ENCODE measurements at places on chromosomes 5 and 9. TPM values are rescaled to one million over a fixed set of nuclear protein-coding genes. Genes with fewer than 3 reads are reported as not detected.

The HRCT1 gene
- total RNA-seq = 3.2 TPM

The PCDHGB1 gene
- 1.4 TPM for total RNA-seq

The NME5 gene
- not detected for total RNA-seq

The WNT8A gene
- not detected for total RNA-seq

The F12 gene
- 8.5 TPM for total RNA-seq

The NMUR2 gene
- total RNA-seq = not detected

The SLC35D2 gene
- 35.0 TPM for total RNA-seq

The PCDHA1 gene
- 0.03 TPM for total RNA-seq

The STKLD1 gene
- not detected for total RNA-seq

The CRB2 gene
- total RNA-seq = not detected

The TJP2 gene
- 115 TPM for total RNA-seq

- DNase-seq = no peak
Observed at GRCh38 chr5:86030753-86031152, 587.0 kb upstream of the COX7C start.

- DNase-seq = no peak
Observed at GRCh38 chr9:21966140-21966851, 27.9 kb downstream of the CDKN2A start.

DNA sequence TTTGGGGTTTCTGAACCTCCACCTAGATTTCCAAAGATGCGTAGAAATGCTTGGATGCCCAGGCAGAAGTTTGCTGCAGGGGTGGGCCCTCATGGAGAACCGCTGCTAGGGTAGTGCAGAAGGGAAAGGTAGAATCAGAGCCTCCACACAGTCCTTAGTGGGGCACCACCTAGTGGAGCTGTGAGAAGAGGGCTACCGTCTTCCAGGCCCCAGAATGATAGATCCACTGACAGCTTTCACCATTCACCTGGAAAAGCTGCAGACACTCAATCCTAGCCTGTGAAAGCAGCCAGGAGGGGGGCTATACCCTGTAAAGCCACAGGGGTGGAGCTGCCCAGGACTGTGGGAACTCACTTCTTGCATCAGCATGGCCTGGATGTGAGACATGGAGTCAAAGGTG lies 13.3 kb upstream of the HSDL2 start:
- DNase-seq = no peak

DNA sequence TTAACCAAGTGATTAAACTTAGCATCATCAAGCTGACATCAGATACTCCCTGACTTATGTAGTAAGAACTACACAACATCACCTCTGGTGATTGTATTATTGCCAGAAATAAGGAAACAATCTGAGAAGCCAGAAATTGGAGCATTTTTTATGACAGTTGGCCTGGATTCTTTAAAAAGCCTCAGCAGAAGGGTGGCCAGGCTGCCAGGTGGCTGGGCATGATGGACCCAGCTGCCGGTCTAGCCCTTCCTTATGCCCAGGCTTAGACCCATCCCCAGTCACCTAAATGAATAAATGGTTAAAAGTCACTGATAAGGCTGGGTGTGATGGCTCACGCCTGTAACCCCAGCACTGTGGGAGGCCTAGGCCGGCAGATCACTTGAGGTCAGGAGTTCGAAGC lies 12.8 kb downstream of the OR1K1 start:
- no peak for DNase-seq

DNA sequence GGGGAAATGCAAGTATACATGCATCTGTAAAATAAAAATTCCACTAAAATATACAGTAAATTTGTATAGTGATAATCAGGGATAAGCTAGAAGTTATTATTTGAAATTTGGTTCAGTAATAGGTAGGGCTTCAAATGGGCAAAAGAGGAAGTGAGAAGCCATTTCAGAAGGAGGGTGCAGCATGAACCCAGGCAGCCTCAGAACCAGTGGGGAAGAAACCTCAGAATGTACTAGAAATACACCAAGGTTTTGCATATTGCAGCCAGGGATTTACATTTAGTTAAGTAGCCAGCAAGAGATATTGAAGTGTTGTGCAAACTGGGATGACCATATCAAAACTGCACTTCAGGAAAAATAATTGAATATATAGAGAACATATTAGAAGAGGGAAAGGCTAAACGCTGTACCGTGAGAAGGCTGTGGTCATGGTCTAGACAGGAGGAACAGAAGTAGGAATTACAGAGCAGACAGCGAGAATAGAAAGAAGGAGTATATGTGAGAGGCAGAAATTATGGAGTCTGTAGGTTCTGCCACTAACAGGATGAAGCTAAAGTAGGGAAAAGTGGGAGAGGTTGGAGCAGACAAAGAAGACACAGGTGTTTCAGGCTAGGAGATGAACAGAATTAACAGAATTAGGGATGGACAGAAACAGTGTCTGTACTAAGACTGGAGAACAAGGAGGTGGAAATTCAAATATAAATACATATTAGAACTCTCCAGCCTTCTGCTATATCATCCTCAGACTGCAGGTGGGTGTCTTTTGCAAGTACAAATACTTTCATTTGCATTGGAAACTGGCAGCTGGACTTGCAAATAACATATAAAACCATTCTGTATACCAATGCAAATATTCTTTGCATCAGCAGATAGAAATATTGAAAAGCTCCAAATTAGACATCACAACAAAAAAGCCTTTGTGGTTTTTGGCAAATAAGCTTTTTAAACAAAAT lies 335.6 kb downstream of the ZNF608 start:
- no peak for DNase-seq

GRCh38 chr5:127875235-127876021 lies 172.2 kb downstream of the CCDC192 start:
- DNase-seq = peak; percentile 81

- DNase-seq = no peak
Observed at GRCh38 chr5:135306557-135306956, 92.5 kb downstream of the MACROH2A1 start.

- peak; percentile 39 for DNase-seq
Observed at GRCh38 chr5:66840511-66841013, 244.4 kb downstream of the MAST4 start.

GRCh38 chr5:55911784-55912653 lies 60.9 kb downstream of the IL31RA start:
- peak; percentile 14 for DNase-seq

GRCh38 chr9:69122549-69123141 lies 51.4 kb upstream of the TJP2 start:
- DNase-seq = peak; percentile 58

DNA sequence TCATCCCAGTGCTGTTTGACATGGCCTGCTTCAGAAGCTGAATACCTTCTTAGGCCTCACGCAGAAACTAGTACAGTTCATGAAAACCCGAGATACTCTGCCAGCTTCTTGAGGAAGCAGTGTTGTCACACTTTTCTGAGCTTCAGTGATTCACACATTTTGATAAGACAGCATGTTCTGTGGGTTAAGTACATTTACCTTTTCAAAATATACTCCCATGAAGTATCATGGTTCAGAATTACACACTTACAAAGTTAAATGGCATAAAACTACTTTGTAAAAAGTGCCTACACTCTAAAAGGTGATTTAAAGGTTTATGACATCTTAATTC lies 56.9 kb downstream of the VCAN start:
- no peak for DNase-seq

GRCh38 chr5:14123974-14124482 lies 19.1 kb upstream of the TRIO start:
- DNase-seq = no peak

DNA sequence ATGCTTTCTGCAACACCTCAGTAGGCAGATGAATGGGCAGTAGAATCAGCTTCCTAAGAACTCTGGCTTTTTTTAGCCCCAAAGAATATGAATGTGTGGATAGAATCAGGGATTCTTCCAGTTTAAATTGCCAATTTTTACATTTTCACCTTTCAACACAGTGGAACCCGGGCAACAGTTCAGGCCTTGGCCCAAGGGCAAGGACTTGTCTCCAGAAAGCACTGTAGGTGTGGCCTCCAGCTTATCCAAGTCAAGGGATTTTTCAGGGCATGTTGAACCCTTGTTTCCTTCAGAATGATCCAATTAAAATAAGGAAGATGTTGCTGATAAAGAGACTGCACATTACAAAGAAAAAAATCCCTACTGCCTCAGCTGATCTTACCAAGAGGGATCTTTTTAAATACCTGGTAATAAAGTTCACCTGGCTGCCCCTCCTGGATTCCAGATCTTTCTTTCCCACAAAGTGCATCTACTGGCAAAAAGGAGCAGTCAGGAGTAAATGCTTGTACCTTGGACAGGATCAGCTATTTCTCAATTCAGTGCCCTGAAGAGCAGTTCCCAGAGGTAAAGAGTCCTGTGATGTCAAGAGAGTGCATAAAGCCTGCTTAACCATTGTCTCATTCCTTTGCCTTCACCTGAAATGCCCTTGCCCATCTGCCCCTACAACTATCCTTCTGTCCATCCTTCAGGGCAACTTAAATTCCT lies 80.1 kb upstream of the PLPP6 start:
- DNase-seq = no peak

DNA sequence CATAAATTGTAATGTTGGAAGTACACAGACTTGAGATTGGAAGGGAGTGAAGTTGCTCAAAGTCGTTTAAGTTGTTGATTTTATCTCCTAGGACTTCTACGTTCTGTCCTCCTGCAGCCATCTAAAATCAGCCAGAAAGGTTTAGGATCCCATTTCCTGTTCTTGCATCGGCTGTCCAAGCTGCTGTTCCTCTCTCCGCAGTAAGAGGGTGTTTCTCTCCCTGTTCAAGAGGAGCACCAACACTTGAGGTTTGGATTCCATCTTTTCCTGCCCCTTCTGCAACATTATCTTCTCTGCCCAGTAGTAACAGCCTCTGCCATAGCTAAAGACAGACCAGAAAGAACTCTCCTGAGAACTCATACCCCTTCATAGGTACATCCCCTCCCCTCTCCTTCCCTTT lies 373.4 kb downstream of the GADD45G start:
- peak; percentile 20 for DNase-seq

GRCh38 chr5:154866841-154867240 lies 8.4 kb downstream of the CNOT8 start:
- no peak for DNase-seq

DNA sequence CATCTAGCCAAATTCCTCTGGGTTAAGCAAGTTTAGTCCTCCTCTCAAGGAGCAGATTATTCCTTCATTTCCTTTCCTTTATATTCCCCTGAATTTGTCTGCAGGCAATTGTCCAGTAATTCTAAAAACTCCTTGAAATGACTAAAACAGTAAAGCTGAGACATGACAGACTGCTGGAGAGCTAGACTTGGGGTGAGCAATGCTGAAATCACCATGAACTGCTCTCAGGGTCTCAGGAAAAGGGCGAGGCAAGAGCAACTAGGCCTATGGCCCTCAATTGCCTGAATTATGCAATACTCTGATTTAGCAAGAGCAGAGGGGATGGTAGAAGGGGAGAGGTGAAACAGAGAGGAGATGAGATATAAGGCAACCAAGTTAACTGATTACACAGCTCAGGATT lies 172.9 kb upstream of the NREP start:
- DNase-seq = peak; percentile 91

DNA sequence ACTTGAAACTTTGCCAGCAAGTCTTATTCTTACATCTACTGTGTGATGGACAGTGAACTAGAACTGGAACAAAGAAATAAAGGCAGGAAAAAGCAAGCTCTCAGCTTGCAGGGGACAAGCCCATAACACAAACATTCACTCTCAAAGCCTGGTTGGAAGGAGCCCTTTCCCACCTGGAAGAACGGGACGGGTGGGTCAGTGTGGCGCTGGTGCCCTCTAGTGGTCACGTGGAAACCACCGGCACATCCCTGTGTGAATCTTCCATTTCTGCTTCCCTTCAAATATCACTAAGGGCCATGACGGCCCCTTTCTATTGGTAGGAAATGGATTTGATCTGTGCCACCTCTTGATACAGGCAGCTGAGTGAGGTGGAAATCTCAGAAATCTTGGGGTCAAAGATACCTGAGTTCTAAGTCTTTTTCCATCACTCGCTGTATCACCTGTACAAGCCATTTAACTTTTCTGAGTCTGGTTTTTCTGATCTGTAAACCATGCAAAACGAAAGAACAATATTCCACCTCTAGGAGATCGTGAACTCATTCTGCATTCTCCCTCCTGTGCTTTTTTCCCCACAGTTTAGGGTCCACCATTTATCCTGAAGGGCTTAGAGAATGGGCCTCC lies 211.6 kb downstream of the MSX2 start:
- DNase-seq = peak; percentile 40
